ENCODE measurements at places on chromosomes 2 and 18. TPM values are rescaled to one million over a fixed set of nuclear protein-coding genes. Genes with fewer than 3 reads are reported as not detected.
A peak's percentile ranks its signal among the peaks of the same experiment; 100 is the strongest.

DNA sequence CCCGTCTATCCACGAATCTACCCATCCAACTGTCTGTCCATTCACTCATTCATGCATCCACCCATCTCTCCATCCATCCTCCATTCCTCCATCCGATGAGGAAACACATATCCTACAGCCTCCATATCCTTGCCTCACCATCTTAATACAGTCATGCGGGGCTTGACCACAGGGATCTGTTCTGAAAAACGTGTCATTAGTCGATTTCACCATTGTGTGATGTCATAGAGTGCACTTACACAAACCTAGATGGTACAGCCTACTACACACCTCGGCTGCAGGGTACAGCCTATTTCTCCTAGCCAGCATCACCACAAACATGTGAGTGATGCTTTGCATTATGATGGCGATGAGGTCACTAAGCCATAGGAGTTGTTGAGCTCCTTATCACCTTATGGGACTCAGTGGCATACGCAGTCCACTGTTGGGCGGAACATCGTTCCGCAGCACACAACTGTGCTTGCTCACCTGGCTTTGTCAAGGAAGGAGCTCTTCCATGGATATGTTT is 1.9 kb upstream of the NT5DC4 start:
- DNase-seq: no peak

GRCh38 chr18:45890606-45891005 is 65.1 kb downstream of the SIGLEC15 start:
- DNase-seq: no peak

- peak; percentile 92 for DNase-seq
These were observed 129.6 kb upstream of the SLC1A4 start for GRCh38 chr2:64859312-64860212.

GRCh38 chr18:25284281-25284680 is 67.7 kb downstream of the ZNF521 start:
- DNase-seq: no peak

- no peak for DNase-seq
These were observed 80.3 kb downstream of the TPO start for GRCh38 chr2:1493431-1494126.

DNA sequence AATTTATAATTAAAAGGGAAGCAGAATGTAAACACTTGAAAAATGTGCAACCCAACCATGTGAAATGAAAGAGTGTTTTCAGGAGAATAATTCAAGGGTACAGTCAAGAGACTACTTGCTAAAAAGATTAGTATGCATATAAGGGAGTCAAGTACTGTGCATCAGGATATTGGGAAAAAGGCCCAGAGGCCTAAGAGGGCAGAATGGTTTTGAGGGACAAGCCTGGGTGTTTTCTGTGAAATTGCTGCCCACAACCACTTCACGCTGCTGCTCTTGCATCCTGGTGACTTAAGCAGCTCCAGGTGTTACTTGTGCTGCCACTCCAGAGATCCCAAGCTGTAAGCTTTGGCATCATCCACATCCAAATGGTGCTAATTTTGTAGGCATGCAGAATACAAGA is 165.2 kb downstream of the AGPS start:
- no peak for DNase-seq

GRCh38 chr18:3014503-3015203 is 1.7 kb upstream of the LPIN2 start:
- DNase-seq: no peak

GRCh38 chr2:119137502-119137901 is 21.0 kb downstream of the C1QL2 start:
- no peak for DNase-seq

GRCh38 chr18:48336332-48336731 is 72.9 kb downstream of the ZBTB7C start:
- no peak for DNase-seq

- DNase-seq: no peak
These were observed 40.2 kb upstream of the BMPR2 start for GRCh38 chr2:202335791-202336467.

GRCh38 chr2:47190188-47190881 is 35.2 kb upstream of the STPG4 start:
- DNase-seq: peak; percentile 85

- DNase-seq: no peak
These were observed 563.2 kb downstream of the RNF144A start for GRCh38 chr2:7480431-7480830.

The BOK gene
- total RNA-seq: 64.9 TPM

The ESPNL gene
- total RNA-seq: 0.07 TPM

The MYOM1 gene
- 0.57 TPM for total RNA-seq

The NETO1 gene
- total RNA-seq: 19.8 TPM

The VWC2L gene
- not detected for total RNA-seq

The CSRNP3 gene
- total RNA-seq: 5.9 TPM

Measured in astrocyte (in vitro differentiated cells and primary cell).